ENCODE measurements at places on chromosomes 3 and 15.
A peak's percentile ranks its signal among the peaks of the same experiment; 100 is the strongest.

- no peak for DNase-seq
Measured at GRCh38 chr3:98554580-98554979, 22.8 kb downstream of the GPR15 start.

- DNase-seq, result peak; percentile 72
Measured at GRCh38 chr15:29937956-29938355, 115.7 kb upstream of the TJP1 start.

DNA sequence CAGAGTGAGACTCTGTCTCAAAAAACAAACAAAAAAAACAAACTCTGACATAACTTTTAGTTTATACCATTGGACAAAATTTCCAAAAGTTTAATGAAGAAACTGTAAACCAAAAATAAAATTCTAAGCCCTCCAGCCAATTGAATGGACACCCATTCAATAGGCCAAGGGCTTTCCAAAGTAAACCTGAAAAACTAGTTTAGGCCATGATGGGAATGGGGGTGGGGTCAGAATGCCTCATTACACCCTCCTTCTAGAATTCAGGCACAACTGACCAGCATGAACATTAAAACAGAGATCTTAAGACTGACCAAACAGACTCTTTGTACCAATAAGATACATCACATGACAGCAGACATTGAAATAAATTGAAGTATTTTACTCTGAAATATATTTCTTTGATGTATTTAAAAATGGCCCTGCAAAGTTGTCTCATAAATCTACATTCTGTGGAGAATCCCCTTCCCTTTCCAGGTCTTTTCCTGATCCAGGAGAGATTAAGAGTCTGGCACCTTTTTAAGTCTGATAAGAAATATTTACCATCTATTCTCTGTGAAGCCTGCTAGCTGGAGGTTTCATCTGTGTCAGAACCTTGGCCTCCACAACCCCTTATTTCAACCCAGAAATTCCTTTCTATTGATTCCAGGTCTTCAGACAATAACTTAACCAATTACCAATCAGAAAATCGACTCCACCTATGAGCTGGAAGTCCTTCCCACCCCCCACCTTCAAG, 15.7 kb downstream of the THOC7 start:
- no peak for DNase-seq

DNA sequence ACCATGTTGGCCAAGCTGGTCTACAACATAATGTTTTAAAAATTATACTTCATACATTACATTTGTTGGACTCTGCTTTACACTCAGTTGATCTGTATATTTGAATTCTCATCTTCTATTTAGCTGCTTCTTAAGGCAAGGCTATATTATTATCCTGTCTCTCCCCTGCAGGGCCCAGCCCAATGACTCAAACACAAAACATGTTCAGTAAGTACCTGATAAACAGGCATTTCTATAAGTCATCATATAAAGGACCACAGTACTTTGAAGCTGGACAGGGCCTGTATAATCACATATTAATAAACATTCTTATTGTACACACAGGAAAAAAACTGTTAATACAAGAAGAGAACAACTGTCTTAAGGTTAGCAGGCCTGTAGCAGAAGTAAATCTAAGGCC, 36.2 kb downstream of the NGLY1 start:
- no peak for DNase-seq

DNA sequence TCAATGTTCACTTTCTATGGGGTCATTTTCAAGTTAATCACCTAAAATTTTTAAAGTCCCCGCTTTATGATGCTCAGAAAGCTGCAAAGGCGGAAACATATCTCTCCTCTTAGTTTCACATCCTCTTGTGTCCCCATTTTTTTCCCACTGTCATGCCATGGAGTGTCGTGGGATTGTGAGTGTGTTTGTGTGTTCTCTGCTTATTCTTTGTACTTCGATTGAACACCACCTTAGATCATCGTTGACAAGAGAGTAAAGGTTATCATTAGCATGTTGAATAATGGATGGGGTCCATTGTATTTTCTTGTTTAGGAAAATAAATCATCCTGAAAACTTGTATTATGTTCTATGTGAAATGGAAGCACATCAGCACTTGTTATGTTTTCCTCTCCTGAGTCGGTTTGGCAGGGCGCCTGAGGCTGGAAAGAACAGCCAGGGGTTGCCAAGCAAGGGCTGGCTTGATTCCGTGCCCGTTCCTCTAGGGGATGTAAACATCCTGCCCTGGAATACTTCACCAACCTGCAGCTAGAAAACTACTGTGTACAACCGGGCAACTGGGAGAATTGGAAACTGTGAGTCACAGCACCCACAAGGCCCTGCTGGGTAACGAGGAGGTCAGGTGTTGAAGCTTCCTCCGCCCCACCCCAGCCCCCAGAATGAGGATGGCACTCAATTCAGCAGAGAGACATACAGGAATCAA, 67.2 kb downstream of the EIF4E3 start:
- no peak for DNase-seq

- DNase-seq, result no peak
Measured at GRCh38 chr3:189703865-189704264, 72.7 kb downstream of the TP63 start.

DNA sequence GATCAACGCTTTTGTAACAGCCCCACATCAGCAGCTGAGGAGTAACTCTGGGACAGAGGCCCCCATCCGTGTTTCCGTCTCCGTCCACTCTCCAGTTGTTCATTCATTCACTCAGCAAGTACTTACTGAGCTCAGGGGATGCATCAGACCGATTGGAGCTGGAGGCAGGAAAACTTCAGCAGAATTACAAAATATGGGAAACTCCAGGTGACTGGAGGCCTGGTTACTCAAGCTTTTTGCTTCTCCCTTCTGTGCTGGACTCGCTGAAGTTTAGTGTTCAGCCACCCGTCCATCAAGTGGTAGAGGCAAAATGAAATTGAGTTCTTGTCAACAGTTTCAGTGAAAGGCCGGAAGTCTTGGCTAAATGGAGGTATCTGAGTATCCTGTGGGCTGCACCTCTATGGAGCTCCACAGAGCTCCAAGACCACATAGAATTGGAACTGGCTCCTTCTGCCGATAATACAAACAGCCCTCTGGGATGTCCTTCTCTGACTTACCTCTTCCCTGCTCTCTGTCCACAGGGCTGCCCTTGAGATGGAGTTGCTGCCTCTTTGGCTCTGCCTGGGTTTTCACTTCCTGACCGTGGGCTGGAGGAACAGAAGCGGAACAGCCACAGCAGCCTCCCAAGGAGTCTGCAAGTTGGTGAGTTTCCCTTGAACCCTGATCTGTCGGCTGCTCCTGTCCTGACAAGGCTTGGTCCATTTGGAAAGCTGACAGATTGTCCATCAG, 14.7 kb downstream of the NRROS start:
- DNase-seq, result no peak

Measured in fibroblast of skin of right quadriceps (primary cell).